OCI-M1 (cell line): ENCODE measurements at places on chromosomes 3 and 15.

- peak; percentile 35 for DNase-seq
These were observed 960 bp downstream of the MFN1 start for GRCh38 chr3:179348325-179349013.

GRCh38 chr3:25365636-25366035 is 62.4 kb upstream of the RARB start:
- DNase-seq, result no peak

DNA sequence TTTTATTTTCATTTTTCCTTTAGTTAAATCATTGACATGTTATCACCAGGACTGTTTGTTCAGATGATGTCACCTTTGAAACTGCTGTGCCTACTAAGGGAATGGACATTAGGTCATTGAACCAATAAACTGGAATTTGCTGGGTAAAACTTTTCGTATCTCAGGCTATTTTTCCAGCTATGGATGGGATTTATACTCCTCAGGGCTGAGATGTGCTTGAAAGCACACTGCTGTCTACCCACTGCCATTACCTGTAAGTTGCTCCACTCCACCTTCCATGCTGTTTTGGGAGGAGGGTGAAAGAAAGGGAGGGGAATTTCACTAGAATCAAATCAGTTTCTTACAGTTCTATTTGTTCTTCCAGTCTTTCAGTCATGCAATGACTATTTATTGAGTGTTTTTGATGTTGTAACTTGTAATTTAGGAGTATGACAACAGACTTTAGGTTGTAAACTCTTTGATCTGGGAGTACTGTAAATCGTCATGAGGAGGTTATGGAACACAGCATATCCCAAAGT is 11.3 kb downstream of the EHD4 start:
- DNase-seq, result no peak

- no peak for DNase-seq
These were observed 21.0 kb upstream of the ALDH1A2 start for GRCh38 chr15:58086491-58086890.

DNA sequence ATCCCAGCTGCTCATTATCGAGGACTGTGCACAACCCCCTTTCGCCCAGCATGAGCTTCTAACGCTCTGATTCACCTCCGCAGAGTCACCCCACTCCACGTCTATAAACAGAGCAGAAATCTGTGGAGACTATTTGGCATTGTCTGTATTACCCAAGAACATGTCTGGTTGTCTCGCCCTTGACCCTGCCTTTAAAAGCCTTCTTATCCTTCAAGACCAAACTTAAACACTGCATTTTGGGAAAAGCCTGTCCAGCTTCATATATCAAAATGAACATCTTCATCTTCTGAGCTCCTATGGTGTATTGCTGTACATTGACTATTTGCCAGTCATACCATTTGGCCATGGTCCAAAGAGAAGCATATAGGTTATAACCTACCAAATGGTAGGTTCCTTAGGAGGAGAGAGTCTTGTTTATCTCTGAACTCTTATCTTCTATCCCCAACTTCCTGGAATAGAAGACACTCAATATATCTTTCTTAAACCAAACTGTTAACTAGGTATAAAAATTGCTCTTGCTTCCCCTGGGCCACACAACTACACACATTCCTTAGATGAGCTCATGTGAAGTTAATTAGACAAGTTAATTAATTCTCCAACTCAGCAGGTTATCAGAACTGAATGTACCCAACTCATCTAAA is 90.1 kb downstream of the FBN1 start:
- peak; percentile 80 for DNase-seq

DNA sequence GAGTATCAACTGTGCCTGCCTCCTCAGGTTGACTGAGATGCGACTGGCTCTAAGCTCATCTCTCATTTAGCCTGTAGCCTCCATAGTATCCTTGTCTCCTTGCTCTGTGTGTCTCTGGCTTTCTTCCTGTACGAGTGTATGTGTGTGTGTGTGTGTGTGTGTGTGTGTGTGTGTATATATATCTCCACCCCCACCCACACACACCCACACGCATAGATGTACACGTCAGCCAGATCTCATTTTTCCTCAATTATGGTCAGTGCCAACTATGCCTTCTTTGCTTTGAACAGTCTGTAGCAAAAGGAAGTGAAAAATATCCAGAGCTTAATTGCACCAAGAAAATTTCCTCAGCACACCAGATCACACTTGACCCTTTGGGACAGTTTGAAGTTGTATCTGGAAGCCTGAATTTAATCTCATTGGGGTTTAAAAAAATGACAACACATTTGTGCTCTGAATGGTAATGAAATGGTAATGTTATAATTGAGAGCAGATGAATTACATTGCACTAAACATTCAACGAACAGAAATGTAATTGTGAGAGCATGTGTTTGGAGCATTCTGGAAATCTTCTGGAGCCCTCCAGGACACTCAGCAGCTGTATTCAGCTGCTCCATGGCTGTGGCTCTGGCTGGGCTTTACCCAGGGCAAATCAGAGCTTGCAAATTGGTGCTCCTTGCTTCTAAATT is 63.6 kb downstream of the RYR3 start:
- no peak for DNase-seq

- peak; percentile 49 for DNase-seq
These were observed 88.0 kb downstream of the CRTC3 start for GRCh38 chr15:90617668-90618097.

GRCh38 chr15:50909010-50909317 is 481 bp downstream of the AP4E1 start:
- DNase-seq, result peak; percentile 63

DNA sequence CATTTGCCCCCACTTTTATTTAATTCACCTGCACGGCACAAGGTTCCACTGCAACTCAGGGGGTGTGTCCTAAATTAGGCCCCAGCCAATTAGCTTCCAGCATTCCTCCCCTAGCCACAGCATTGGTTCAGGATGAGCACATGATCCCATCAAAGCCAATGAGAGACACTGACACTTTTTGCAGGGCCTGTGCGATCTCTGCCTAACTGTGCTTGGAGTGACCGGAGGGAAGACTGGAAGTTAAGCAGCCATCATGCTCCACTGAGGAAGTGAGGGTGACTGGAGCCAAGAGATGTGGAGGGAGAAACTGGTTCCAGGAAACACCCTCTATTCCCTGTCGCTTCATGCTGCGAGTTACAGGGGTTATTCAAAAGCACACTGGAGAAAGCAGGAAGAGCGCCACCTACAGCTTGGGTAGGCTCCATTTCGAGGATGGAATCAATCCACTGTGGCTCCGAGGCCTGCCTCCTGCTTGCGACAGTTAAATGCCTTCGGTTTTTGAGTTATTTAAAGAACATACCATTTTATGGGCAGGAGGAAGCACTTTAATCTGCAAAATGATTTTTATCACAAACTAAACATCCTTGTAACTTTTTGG is 122.2 kb upstream of the WNT5A start:
- no peak for DNase-seq

- no peak for DNase-seq
These were observed 163.1 kb downstream of the CLSTN2 start for GRCh38 chr3:140097874-140098635.

GRCh38 chr3:98388147-98388546 is 2.3 kb upstream of the OR5K3 start:
- DNase-seq, result no peak

- no peak for DNase-seq
These were observed 52.5 kb downstream of the CPN2 start for GRCh38 chr3:194298331-194299227.

DNA sequence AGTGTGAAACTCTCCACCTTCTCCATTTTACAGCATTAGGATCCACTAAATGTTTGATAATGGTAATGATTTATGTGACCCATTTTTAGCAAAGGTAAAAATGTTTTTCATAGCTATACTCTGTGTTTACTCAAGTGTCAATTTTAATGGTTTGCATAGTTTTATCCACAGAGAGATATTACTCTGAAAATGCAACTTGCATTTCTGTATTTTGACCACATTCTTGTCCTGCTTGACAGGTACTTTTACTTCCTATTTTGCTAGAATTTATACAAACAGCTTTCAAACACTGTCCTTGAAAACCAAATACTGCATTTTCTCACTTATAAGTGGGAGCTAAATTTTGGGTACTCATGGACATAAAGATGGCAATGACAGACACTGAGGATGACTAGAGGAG is 62.9 kb downstream of the SERPINI1 start:
- DNase-seq, result no peak

DNA sequence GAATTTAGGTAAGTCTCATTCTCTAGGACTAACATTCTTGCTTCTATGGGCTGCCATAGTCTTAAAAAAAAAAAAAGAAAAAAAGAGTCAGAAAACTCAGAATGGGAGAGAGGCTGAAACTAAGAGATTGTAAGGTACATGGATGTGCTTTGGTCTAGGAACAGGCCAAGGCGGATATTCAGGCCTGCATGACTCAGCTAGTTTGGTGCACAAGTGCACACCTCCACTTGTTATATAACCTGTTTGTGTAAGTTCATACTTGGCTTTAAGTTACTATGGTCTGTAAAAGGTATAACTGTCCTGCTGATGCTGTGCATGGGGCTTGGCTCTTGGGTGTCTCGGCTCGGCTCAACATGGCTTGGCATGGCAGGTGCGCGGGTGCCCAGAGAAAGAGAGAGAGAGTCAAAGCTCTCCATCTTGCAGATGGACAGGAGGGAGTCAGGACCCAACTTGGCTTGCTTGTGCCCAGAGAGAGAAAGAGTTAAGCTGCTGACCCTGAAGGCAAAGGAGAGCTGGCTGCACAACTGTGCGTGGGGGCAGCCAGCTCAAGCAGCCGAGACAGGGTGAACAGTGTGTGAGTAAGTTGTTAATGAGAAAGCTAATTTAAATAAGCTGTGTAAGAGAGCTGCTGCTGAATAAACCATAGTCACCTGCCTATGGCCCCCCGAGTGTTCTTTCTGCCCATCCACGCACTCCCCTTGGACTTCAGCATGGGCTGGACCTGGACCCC is 31.4 kb upstream of the CHRNB4 start:
- DNase-seq, result no peak

- DNase-seq, result no peak
These were observed 53.2 kb downstream of the OXNAD1 start for GRCh38 chr3:16318176-16318575.

- DNase-seq, result no peak
These were observed 73.0 kb downstream of the ISG20 start for GRCh38 chr15:88711806-88712205.

DNA sequence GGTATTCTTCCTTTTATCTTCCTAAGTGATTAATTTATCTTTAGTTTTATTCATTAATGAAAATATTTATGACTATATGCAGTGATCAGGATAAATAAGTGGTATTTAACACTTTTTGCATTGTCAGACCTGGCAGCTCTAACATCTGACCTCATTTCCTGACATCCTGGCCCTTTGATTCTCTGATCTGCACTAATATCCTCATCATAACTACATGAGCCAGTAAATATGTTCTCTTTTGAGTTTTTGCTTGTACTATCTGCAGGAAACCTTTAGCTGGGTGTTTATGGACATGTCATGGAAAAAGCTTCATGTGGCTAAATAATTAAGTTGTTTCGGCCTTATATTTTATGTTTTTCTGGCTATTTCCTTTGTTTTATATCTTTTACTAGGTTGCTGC is 10.5 kb downstream of the NKTR start:
- no peak for DNase-seq

- peak; percentile 68 for DNase-seq
These were observed 1.2 kb downstream of the UBP1 start for GRCh38 chr3:33438881-33439545.

GRCh38 chr3:193228206-193228605 is 12.8 kb upstream of the PLAAT1 start:
- DNase-seq, result no peak

- DNase-seq, result no peak
These were observed 127.4 kb downstream of the TCF12 start for GRCh38 chr15:57045741-57046382.

- no peak for DNase-seq
These were observed 187.0 kb downstream of the UBE3A start for GRCh38 chr15:25251700-25252390.

GRCh38 chr3:171967137-171967783 is 72.1 kb upstream of the FNDC3B start:
- peak; percentile 82 for DNase-seq

GRCh38 chr3:100264242-100264641 is 3.5 kb downstream of the TBC1D23 start:
- DNase-seq, result no peak

DNA sequence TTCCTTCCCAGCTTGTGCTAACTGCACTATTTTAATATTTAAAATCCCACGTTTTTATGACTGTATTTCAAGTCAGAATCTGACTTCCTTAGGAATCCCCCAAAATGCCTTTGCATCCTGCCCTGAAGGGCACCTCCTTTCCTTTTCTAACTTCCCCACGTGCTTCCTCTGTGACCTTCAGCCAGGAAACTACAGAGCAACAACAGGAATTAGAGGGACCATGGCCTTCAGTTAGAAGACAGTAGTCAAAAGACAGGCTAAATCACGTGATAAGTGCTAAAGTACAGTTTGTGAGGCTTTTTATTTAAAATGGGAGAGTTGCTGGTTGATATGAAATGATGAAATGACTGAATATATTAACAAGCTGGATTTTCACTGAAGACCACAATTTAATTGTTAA is 11.8 kb upstream of the ABHD10 start:
- DNase-seq, result no peak

GRCh38 chr3:140134231-140134965 is 199.4 kb downstream of the CLSTN2 start:
- no peak for DNase-seq

GRCh38 chr3:46609944-46610722 is 2.2 kb upstream of the FAM240A start:
- DNase-seq, result no peak

DNA sequence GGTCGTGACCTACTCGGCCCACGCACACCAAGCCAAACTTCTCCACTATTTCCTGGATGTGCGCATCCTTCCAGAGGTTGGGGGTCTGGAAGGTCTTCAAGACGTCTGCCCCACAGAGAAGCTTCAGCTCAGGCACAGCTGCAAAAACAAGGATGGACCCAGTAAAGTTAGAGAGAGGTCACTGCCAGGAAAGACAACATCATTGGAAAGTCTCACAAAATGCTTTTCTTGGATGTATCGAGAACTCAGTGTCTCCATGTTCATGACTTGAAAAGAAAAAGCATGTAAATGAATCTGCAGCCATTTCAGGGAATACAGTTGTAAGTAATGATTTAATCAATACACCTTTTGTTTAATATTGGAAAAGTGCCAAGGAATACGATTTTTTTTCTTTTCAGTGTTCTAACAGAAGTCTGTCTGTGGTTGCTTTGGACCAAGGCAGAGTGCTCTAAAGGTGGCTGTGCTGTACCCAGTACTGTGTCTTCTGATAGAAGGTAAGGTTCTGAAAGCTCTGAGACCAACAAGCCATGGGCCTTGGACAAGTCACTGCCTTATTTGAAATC is 21.8 kb upstream of the RBP1 start:
- DNase-seq, result no peak

DNA sequence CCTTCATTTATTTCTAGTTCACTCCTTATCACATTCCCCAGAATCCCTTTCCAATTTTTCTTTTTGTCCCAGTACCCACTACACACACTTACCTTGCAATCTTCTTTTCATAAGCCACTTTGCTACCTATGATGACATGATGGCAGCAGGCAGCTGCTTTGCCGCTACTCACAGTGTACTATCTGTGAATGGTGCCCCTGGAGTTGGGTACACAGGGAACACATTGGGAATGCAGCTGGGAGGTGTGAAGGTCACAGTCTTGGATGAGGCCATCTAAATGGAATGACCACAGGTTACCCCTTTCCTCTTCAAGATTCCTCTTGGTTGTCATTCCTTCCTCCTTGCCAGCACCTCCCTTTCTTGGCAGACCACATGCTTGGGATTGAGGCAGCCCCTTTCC is 20.8 kb upstream of the TNIK start:
- DNase-seq, result no peak
